Ascending aorta (tissue), 2 donors: ENCODE measurements at places on chromosomes 12 and 14.

- DNase-seq, result no peak
These were observed 134.1 kb downstream of the GPHN start for GRCh38 chr14:66641861-66642635.

DNA sequence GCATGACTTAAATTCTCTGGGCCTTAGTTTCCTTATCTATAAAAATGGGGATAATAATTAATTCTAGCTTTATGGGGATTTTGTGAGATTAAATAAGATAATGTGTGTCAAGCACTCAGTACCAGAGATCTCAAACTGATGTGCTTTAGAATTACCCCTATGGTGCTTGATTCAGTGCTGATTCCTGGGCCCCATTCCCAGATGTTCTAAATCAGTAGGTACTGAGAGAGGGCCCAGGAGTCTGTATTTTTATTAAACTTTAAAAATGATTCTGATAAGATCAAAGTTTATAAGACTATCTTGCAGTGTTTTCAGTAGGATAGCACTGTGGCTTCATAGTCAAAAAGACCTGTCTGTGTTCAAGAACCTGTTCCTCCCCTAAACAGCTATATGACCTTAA, 89.1 kb upstream of the RIC8B start:
- no peak for DNase-seq

GRCh38 chr14:69495341-69495921, 10.9 kb downstream of the PLEKHD1 start:
- no peak for DNase-seq

- no peak for DNase-seq
These were observed 5.3 kb upstream of the SINHCAF start for GRCh38 chr12:31331242-31331641.

DNA sequence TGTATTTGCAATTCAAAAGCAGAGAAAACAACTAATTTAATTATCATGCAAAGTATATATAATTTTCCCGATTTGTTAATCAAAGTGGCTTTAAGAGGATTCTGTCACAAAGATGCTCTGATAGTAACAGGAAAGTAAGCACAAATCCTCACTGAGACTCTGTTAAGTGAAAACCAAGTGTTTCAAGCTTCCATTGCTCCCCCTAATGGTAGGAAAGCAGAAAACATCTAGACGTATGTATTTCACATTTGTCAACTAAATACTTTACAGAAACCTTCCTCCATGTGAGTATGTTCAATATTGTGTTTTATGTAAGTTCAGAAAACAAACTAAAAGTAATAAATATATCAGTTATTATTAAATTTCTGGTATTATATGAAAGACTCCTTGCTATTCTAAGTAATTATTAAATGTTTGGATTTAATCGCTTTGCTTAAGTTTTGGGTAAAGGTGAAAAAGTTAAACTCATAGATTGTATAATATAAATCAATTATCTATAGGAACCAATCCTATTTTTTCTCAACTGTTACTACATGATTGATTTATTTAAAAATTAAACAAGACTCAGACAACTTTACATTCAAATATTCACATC, 1.5 kb upstream of the NTS start:
- DNase-seq, result no peak

GRCh38 chr14:92473969-92474535, 39.5 kb upstream of the RIN3 start:
- DNase-seq, result no peak

DNA sequence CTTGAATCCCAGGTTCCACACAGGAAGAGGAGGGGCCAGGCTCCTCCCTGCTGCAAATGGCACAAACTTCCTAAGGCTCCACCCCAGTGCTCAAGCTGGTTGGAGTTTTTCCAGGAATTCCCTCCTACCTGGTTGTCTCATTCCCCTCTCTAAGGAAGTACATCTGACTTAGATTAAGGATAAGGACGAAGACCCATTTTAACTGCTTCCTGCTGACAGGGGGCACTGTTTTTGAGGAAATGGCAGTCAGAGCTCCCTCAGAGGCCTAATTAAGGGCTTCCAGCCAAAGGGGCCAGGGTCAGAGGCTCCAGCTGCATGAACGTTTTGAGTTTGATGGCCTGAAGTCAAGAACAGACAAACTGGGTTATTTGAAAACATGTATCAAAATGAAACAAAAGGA, 1084.7 kb downstream of the SLC6A15 start:
- no peak for DNase-seq

DNA sequence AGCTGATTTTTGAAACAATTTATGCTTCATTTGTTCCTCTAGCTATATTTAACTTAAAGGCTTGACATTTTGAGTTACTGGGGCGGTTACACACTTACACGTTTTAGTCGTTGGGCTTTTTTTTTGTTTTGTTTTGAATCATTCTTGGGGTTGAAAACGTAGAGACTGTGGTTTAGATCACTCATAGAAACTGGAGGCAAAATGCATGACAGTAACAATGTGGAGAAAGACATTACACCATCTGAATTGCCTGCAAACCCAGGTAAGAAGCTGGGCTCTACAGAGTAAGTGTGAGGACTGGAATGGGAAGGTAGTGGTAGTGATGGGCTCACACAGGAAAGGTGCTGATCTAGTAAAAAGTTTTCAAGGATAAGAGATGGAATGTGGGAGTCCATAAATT, at the start of gene CLEC2D:
CLEC2D (plus strand) TSS at position 180 of the 400 bp plus-strand sequence; CDS start at position 202, 22 bp downstream.
- DNase-seq, result no peak

- DNase-seq, result no peak
These were observed 316.6 kb downstream of the GLT1D1 start for GRCh38 chr12:129169928-129170327.

DNA sequence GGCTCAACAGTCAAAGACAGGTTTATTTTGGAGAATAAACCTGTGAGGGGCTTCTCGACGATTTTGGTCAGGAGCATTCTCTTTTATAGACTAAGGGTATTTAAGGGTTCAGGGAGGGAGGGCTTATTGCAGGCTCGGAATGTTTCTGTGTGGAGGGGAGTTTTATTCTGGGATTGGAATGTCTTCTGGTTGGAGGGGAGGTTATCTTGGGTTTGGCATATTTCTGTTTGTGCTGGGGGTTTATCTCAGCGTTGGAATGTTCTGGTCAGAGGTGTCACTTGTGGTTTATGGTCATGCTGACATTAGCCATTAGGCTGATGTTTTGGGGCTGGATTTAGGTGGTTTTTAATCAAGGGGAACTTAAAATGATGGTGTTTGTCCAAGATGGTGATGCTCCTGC, 103.9 kb downstream of the SUDS3 start:
- DNase-seq, result no peak

- no peak for DNase-seq
These were observed 125.9 kb downstream of the CALM1 start for GRCh38 chr14:90522571-90523191.
